ENCODE measurements at places on chromosomes 6 and 20. TPM values are rescaled to one million over a fixed set of nuclear protein-coding genes. Genes with fewer than 3 reads are reported as not detected.

DNA sequence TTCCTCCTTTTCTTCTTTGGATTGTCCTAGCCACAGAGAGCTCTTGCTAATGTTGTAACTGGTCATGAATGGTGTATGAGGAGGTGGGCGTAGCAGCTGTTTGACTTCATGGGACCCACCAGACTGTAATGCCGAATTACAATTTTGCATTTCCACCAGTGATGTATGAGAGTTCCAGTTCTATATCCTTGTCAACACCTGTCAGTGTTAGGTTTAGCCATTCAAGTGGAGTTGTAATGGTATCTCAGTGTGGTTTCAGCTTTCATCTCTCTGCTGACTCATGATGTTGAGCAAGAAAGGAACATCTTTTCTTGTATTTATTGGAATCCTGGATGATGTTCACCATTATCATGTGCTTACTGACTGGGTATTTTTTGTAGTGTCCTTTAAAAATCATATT lies 5.1 kb downstream of the IGF2R start:
- peak; percentile 79 for DNase-seq
- H3K27me3 ChIP-seq = no peaks in the 10 kb centered on the region
- no peak overlapping the region for H3K4me3 ChIP-seq
- peaks cover 9% of the 10 kb centered on the region for H3K36me3 ChIP-seq
- H3K4me1 ChIP-seq = peaks cover 81% of the 10 kb centered on the region

- peak overlapping the region; percentile 36 for H3K4me3 ChIP-seq
- no peak for DNase-seq
- H3K4me1 ChIP-seq = peaks cover 19% of the 10 kb centered on the region
- H3K27me3 ChIP-seq = peaks cover 58% of the 10 kb centered on the region
- peak overlapping the region; percentile 77 for H3K27ac ChIP-seq
These were observed 9.0 kb downstream of the EEF1A1 start for GRCh38 chr6:73511796-73512195.

- no peaks in the 10 kb centered on the region for H3K36me3 ChIP-seq
- no peaks in the 10 kb centered on the region for H3K4me1 ChIP-seq
- peaks cover 37% of the 10 kb centered on the region for H3K27me3 ChIP-seq
- no peak overlapping the region for H3K4me3 ChIP-seq
- DNase-seq = no peak
These were observed 26.9 kb downstream of the RBM38 start for GRCh38 chr20:57417830-57418780.

DNA sequence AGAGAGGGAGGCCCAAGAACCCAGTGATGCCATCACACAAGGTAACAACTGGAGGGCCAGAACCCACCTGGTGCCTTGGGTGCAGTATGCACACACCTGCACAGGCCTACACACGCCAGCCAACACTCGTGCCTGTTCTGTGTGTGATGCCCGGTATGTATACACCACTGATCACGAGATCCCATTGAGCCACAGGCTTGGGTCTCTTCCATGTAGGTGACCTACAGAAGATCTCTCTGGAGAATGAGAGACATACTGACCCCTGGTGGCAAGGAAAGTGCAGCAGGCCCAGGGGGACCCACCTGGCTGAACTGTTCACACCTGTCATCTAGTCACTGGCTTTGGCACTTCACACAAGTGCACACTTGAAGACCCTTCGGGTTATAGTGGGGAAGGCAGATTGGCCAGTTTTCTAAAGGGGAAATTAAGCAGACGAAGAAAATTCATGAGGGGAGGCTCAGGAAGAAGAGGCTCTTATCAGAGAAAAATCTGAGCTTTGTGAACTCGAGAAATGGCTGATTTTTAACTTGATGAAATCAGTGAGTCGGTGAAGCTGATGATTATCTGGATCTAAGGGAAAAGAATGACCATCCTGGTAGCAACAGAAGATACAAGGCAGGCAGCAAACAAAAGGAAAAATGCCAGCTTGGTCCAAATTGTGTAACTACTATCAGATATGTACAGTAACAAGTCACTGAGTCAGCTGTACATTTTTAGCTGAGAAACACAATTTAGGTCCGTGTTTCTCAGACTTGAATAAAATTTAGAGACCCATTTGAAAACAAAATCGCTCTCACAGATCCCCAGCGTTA lies 69.1 kb upstream of the PBOV1 start:
- no peaks in the 10 kb centered on the region for H3K36me3 ChIP-seq
- peaks cover 44% of the 10 kb centered on the region for H3K4me1 ChIP-seq
- peak; percentile 42 for DNase-seq
- H3K27me3 ChIP-seq = peaks cover 5% of the 10 kb centered on the region
- H3K4me3 ChIP-seq = peak overlapping the region; percentile 11
- H3K27ac ChIP-seq = peak overlapping the region; percentile 74

DNA sequence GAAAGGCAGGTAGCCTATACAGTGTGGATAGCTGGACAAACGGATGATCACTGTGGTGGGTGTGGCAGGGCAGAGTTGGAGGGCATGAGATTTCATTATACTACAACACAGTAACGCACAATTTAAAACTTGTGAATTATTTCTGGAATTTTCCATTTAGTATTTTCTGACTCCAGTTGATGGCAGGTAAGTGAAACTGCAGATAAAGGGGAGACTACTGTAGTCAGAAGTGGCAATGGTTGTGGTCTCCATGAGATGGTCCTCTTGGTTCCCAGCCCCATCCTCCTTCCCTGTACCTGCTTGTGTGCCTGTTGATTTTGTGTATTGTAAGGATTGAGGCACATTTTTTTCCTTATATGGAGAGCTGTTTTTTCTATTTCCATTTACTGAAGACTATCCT lies 22.5 kb upstream of the SCAF8 start:
- H3K27me3 ChIP-seq = peaks cover 9% of the 10 kb centered on the region
- no peak overlapping the region for H3K4me3 ChIP-seq
- H3K4me1 ChIP-seq = 0 out of 2 replicates have a peak, but pooled peaks cover 15% of the 10 kb centered on the region
- DNase-seq = no peak
- no peak overlapping the region for H3K27ac ChIP-seq
- H3K36me3 ChIP-seq = no peaks in the 10 kb centered on the region

GRCh38 chr6:16329233-16329632 lies 90.8 kb downstream of the GMPR start:
- no peak overlapping the region for H3K4me3 ChIP-seq
- H3K27ac ChIP-seq = 0 out of 2 replicates have a peak overlapping the region, but pooled peaks have one; percentile 0
- H3K36me3 ChIP-seq = peaks cover 12% of the 10 kb centered on the region
- no peak for DNase-seq
- H3K27me3 ChIP-seq = peaks cover 6% of the 10 kb centered on the region

- peaks cover 42% of the 10 kb centered on the region for H3K4me1 ChIP-seq
- peak; percentile 20 for DNase-seq
- no peaks in the 10 kb centered on the region for H3K36me3 ChIP-seq
- H3K27me3 ChIP-seq = no peaks in the 10 kb centered on the region
- H3K4me3 ChIP-seq = no peak overlapping the region
- H3K27ac ChIP-seq = no peak overlapping the region
These were observed 69.0 kb downstream of the BTBD9 start for GRCh38 chr6:38570750-38571149.

- DNase-seq = peak; percentile 31
- peaks cover 3% of the 10 kb centered on the region for H3K27me3 ChIP-seq
- H3K4me1 ChIP-seq = peaks cover 7% of the 10 kb centered on the region
- peak overlapping the region; percentile 47 for H3K27ac ChIP-seq
- no peaks in the 10 kb centered on the region for H3K36me3 ChIP-seq
- H3K4me3 ChIP-seq = 0 out of 2 replicates have a peak overlapping the region, but pooled peaks have one; percentile 11
These were observed 196.4 kb upstream of the GMDS start for GRCh38 chr6:2441601-2442475.

GRCh38 chr6:170189236-170189635 lies 101.6 kb downstream of the DLL1 start:
- no peak for DNase-seq
- H3K27ac ChIP-seq = no peak overlapping the region
- H3K27me3 ChIP-seq = no peaks in the 10 kb centered on the region
- peaks cover 3% of the 10 kb centered on the region for H3K36me3 ChIP-seq
- no peaks in the 10 kb centered on the region for H3K4me1 ChIP-seq

DNA sequence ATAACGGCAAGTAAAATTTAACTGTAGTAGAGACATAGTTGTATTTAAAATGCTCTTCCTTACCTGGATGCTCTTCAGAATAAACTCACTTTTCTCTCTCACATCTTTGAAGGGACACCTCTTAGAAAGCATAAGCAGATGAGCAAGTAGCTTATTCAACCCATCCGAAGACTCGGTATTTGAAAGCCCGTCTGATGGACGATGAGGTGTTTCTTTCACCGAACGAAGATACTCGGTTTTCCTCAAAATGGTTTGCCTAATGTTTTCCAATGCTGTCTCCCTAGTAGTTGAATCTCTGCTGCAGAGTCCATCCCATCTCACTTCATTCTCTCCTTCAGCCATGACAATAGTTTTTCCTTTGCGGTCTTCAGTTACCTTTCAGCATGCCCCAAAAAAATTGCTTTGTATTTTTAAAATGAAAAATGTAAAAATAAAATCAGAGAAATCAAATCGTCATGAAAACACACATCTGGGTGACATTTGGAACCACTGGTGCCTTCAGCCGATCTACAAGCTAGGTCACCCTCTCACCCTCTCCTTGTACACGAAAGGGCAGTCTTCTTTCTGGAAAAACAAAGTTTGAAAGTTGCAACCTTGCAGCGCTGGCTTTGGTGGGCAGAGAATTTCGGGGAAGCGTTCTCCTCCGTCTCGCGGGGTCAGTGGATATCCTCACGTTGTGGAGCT lies 772 bp downstream of the SESN1 start:
- H3K4me1 ChIP-seq = peaks cover 42% of the 10 kb centered on the region
- H3K4me3 ChIP-seq = peak overlapping the region; percentile 95
- peak overlapping the region; percentile 71 for H3K27ac ChIP-seq

- H3K36me3 ChIP-seq = no peaks in the 10 kb centered on the region
- H3K27ac ChIP-seq = no peak overlapping the region
- H3K4me3 ChIP-seq = no peak overlapping the region
- no peak for DNase-seq
These were observed 179.6 kb downstream of the TFAP2C start for GRCh38 chr20:56808732-56809131.

DNA sequence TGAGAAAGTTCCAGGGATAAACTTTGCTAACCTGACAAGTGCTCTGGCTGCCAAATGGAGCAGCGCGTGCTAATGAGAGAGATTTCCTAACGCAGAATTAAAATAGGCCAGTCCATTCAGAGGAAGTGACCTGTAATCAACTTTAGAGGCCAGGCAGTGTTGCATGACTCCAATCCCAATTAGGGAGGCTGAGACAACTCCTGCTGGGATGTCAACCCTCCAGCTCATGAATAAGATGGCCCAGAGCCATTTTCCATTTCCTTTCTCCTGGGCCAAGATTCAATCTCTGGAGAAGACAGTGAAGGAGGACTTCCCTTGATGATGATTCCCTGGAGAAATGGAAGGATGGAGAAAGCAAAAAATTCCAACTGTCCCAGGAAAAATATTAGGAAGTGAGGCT lies 241.5 kb upstream of the RNF24 start:
- no peak overlapping the region for H3K27ac ChIP-seq
- DNase-seq = peak; percentile 4
- H3K36me3 ChIP-seq = no peaks in the 10 kb centered on the region
- peaks cover under 1% of the 10 kb centered on the region for H3K27me3 ChIP-seq
- no peak overlapping the region for H3K4me3 ChIP-seq

DNA sequence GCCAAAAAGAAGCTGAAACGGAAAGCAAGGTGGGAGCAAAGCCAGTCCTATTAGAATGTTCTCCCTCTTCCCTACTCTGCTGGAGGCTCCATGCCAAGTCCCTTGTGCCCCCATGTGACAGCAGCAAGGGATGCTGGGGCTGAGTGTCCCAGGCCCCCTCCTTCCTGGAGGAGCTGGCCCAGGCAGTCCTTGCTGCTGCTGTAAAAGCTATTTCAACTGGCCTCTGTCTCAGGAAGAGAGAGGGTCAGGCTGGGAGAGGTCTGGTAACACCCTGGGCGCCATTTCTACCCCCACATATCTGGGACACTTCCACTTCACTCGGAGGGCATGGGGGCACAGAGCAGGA lies 25.0 kb downstream of the TTBK1 start:
- no peak overlapping the region for H3K27ac ChIP-seq
- no peak for DNase-seq
- H3K36me3 ChIP-seq = no peaks in the 10 kb centered on the region
- H3K4me3 ChIP-seq = no peak overlapping the region
- peaks cover 13% of the 10 kb centered on the region for H3K4me1 ChIP-seq

The MUC21 gene
- total RNA-seq = not detected

The ANGPT4 gene
- total RNA-seq = not detected

The PM20D2 gene
- total RNA-seq = 3.7 TPM

The SMIM26 gene
- total RNA-seq = 69.5 TPM

All from HFFc6 (cell line).